ENCODE measurements at places on chromosomes 7 and 10.

DNA sequence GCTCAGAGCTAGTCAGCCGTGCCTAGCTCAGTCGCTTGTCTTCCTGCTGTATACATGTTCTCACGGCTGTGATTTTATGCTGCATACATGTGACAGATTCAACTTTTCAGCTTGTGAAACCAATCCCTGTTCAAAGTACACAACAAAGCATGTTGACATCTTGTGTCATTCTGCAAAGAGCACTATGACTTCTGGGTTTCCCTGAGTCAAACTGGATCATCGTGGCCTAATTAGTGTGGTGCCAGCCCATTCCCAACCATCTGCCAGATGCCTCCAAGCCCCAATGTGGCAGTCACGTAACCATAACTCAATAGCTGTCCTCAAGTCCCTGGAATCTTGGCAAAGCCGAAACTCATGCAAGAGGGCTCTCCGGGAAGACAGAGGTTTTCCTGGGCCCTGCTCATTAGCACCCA lies 144.8 kb downstream of the MYOF start:
- no peak for DNase-seq

DNA sequence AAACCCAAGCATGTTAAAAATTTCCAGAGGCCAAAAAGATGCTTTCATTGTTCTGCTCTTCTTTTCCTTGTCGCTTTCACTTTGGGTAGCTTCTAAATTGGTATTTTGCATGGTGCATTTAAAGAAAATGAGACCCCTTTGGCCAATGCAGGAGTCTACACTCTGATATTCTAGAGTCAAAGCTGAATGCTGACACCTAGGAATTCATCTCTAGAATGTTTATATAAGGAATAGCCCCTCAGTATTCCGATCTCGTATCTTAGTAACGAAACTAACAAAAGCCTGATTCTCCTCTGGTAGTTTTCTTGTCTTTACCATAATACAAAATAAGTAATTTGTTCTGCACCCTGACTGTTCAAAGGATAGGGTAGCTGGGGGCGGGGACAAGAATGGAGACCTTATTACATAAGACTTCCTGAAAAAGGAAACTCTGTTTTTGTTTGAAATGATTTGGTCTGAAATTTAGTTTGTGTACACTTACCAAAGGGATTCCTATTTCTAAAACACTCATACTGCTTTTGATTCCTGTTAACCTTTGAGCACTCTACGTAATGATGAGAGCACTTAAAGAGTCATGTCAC lies 17.1 kb downstream of the IKZF1 start:
- no peak for DNase-seq

DNA sequence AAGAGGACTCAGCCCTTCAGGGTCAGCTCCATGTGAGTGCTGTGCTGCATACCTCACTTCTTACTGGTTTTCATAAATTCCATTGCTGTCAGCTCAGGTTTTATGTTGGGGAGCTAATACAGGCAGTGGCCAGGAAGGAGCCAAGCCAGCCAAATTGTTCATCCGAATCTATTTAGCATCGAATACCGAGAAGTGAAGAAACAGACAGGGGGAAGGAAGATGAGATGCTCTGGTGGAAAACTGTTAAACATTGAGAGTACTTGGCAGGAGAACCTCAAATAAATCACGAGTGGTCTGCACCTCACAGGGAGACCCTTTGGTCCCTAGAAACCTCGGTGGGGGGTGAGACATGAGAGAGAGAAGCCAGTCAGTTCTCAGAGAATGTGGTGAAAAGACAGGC lies 196.0 kb upstream of the TMEM72 start:
- DNase-seq, result no peak

GRCh38 chr7:143147070-143147469 lies 15.2 kb downstream of the PIP start:
- no peak for DNase-seq

- DNase-seq, result no peak
These were observed 115.4 kb downstream of the ZMIZ1 start for GRCh38 chr10:79184145-79184625.

GRCh38 chr10:102421757-102422512 lies 1.3 kb downstream of the FBXL15 start:
- DNase-seq, result no peak

DNA sequence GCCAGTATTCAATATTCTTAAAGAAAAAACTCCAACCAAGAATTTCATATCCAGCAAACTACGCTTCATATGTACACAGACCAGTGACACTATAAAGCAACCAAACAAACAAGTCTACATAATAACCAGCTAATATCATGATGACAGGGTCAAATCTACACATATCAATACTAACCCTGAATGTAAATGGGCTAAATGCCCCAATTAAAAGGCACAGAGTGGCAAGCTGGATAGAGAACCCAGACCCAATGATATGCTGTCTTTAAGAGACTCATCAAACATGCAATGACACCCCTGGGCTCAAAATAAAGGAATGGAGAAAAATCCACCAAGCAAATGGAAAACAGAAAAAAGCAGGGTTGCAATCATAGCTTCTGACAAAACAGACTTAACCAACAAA lies 218.1 kb upstream of the NFE2L3 start:
- no peak for DNase-seq

GRCh38 chr10:61542596-61542995 lies 89.4 kb upstream of the TMEM26 start:
- DNase-seq, result no peak

Data from CD14-positive monocyte (primary cell).